ENCODE measurements at places on chromosomes 4 and X.

DNA sequence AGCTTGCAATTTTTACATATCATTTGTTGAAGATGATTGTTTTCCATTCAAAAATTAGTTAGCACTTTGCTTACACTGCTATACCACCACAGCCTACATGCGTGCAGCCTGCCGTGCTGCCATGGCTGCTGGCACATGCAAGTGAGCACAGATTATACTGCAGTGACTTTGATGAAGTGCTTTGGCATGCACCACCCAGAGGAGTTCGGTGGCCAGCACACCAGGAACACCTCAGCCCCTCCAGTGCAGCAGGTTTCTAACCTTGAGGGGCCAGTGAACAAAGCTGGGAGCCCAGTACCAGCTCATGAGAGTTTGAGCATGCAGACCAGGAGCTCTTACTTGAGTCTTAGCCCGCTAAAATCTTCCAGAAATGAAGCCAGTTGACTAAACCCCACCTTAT is 431.5 kb downstream of the DACH2 start:
- no peak overlapping the region for H3K27ac ChIP-seq
- no peaks in the 10 kb centered on the region for H3K36me3 ChIP-seq
- no peaks in the 10 kb centered on the region for H3K4me1 ChIP-seq
- H3K4me3 ChIP-seq: no peak overlapping the region
- H3K27me3 ChIP-seq: no peaks in the 10 kb centered on the region

- no peak overlapping the region for H3K27ac ChIP-seq
- DNase-seq: no peak
- no peaks in the 10 kb centered on the region for H3K36me3 ChIP-seq
- no peaks in the 10 kb centered on the region for H3K4me1 ChIP-seq
- H3K4me3 ChIP-seq: no peak overlapping the region
Measured at GRCh38 chr4:8648296-8648695, 55.7 kb downstream of the CPZ start.

- peaks cover 3% of the 10 kb centered on the region for H3K27me3 ChIP-seq
- DNase-seq: no peak
- H3K36me3 ChIP-seq: no peaks in the 10 kb centered on the region
- no peak overlapping the region for H3K27ac ChIP-seq
- H3K4me1 ChIP-seq: no peaks in the 10 kb centered on the region
Measured at GRCh38 chr4:38547052-38547451, 116.9 kb upstream of the KLF3 start.

GRCh38 chr4:1789552-1789951 is 3.5 kb upstream of the FGFR3 start:
- H3K4me3 ChIP-seq: no peak overlapping the region
- H3K27ac ChIP-seq: no peak overlapping the region
- no peaks in the 10 kb centered on the region for H3K36me3 ChIP-seq
- H3K4me1 ChIP-seq: no peaks in the 10 kb centered on the region

- H3K36me3 ChIP-seq: no peaks in the 10 kb centered on the region
- no peaks in the 10 kb centered on the region for H3K27me3 ChIP-seq
- H3K27ac ChIP-seq: no peak overlapping the region
Measured at GRCh38 chr4:118120120-118120760, 86.0 kb downstream of the NDST3 start.

GRCh38 chr4:122744229-122744628 is 11.7 kb downstream of the BBS12 start:
- H3K4me3 ChIP-seq: no peak overlapping the region
- peaks cover 14% of the 10 kb centered on the region for H3K36me3 ChIP-seq
- H3K27ac ChIP-seq: no peak overlapping the region
- no peaks in the 10 kb centered on the region for H3K27me3 ChIP-seq
- no peaks in the 10 kb centered on the region for H3K4me1 ChIP-seq

DNA sequence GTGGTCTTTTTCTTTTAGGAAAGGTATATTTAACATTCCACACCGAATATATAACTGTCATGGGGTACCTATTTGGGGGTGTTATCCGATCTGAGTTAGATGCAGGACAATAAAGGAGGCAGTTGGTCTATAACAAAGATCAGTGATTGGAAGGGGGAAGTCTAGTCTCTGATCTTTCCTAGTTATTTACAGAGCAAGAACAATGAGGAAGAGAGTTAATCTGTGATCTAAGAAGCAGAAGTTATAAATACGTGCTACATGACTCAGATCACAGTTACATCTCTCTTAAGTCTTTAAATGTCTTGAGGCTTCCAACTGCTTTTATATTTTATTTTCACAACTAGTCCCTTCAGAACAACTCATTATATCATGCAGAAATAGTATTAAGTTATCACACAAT is 33.2 kb upstream of the ARMCX4 start:
- DNase-seq: no peak
- H3K27me3 ChIP-seq: no peaks in the 10 kb centered on the region
- H3K36me3 ChIP-seq: peaks cover 17% of the 10 kb centered on the region
- no peaks in the 10 kb centered on the region for H3K4me1 ChIP-seq
- H3K27ac ChIP-seq: no peak overlapping the region
- H3K4me3 ChIP-seq: no peak overlapping the region

DNA sequence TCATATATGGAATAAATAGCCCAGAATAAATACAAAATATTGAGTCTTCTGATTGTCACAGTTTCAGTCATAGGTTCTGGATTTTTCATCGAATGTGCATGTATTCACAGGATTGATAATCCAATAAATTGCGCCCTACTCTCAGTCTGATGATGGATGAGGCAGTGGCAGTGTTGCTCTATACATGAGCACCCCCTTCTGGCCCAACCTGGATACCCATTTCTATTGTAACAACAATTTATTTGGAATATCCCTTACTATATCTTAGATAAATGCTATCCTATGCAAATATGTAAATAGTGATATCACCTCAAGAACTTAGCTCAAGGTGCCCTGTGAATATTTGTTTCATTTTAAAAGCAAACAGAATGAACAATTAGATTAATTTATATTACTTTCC is 733.7 kb upstream of the PABPC4L start:
- DNase-seq: no peak
- no peaks in the 10 kb centered on the region for H3K36me3 ChIP-seq
- no peaks in the 10 kb centered on the region for H3K27me3 ChIP-seq
